ENCODE measurements at places on chromosomes 13 and 19.

DNA sequence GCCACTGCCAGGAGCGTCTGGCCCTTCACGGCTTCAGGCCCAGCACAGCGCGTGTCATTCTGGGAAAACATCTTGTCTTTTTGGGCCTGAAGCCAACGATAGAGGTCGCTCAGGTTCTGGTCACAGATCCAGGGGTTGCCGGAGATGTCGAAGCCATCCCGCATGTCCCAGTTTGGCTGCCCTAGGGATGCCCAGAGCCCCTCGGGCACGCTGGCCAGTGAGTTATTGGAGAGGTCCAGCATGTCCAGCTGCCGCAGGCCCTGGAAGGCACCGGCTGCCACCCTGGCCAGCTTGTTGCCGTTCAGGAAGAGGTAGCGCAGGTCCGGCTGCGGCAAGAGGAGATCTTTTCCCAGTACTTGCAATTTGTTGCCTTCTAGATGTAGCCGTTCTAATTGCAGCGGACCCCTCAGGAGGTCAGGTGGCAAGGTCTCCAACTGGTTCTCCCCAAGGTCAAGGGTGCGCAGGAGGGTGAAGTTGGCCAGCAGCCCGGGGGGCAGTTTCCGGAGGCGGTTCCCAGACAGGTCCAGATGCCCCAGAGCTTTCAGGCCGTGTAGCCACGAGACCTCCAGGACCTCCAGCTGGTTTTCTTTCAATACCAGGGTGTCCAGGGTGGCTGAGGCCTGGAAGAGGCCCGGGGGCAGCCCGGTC, 1.8 kb downstream of the LRG1 start:
- H3K36me3 ChIP-seq = no peaks in the 10 kb centered on the region
- H3K4me1 ChIP-seq = peaks cover 4% of the 10 kb centered on the region
- no peak overlapping the region for H3K4me3 ChIP-seq
- DNase-seq = no peak

DNA sequence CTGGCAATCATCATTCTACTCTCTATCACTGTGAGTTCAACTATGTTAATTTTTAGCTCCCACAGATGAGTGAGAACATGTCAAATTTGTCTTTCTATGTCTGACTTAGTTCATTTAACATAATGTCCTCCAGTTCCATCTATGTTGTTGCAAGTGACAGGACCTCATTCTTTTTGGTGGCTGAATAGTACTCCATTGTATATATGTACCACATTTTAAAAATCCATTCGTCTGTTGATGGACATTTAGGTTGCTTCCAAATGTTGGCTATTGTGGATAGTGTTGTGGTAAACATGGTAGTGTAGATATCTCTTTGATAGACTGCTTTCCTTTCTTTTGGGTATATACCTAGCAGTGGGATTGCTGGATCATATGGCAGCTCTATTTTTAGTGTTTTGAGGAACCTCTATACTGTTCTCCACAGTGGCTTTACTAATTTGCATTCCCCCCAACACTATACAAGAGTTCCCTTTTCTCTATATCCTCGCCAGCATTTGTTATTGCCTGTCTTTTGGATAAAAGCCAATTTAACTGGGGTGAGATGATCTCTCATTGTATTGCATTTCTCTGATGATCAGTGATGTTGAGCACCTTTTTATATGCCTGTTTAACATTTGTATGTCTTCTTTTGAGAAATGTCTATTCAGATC, 124.1 kb downstream of the PCCA start:
- no peak overlapping the region for H3K4me3 ChIP-seq
- no peak for DNase-seq
- no peaks in the 10 kb centered on the region for H3K4me1 ChIP-seq
- no peak overlapping the region for H3K27ac ChIP-seq

DNA sequence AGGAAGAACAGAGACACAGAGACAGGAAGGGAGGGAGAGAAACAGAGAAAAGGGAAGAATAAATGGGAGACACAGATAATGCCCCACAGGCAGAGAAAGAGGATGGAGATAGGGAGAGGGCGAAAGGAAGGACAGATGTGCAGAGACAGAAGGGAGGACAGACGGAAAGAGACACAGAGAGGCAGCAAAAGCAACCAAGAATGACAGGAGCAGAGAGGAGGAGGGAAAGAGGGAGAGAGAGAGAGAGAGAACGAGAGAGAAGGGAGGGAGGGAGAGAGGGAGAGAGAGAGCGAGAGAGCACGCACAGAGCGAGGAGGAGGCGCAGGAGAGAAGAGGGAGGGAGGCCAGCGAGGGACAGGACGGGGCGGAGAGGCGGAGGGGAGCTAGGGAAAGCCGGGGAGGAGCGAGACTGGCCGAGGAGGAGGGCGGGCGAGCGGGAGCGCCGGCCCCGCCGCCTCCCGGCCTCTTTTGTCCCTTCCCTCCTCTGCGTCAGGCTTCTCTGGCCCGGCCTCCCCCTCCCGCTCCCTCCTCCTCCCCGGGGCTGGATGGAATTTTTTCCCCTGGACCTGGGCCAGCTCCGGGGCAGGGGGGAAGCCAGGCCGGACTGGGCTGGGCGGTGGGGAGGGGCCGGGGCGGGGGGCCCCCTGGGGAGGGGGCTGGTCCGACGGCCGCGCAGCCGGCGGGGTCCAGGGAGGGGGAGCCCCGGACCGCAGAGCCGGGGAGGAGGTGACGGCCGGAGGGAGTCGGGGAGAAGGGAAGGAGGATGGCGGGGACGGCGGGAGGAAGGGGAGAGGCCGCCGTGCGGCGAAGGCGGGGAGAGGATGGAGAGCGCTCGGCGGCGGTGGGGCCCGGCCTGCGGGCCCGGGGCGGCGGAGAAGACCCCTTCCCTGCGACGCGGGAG, 4.2 kb upstream of the SPACA6 start:
- peak overlapping the region; percentile 69 for H3K4me3 ChIP-seq
- DNase-seq = peak; percentile 95
- H3K36me3 ChIP-seq = no peaks in the 10 kb centered on the region
- H3K4me1 ChIP-seq = peaks cover 47% of the 10 kb centered on the region
- H3K27me3 ChIP-seq = peaks cover 45% of the 10 kb centered on the region
- H3K27ac ChIP-seq = peak overlapping the region; percentile 91

GRCh38 chr13:44409595-44409994, 36.0 kb downstream of the SERP2 start:
- H3K4me3 ChIP-seq = no peak overlapping the region
- H3K4me1 ChIP-seq = no peaks in the 10 kb centered on the region
- DNase-seq = no peak
- H3K27ac ChIP-seq = no peak overlapping the region

DNA sequence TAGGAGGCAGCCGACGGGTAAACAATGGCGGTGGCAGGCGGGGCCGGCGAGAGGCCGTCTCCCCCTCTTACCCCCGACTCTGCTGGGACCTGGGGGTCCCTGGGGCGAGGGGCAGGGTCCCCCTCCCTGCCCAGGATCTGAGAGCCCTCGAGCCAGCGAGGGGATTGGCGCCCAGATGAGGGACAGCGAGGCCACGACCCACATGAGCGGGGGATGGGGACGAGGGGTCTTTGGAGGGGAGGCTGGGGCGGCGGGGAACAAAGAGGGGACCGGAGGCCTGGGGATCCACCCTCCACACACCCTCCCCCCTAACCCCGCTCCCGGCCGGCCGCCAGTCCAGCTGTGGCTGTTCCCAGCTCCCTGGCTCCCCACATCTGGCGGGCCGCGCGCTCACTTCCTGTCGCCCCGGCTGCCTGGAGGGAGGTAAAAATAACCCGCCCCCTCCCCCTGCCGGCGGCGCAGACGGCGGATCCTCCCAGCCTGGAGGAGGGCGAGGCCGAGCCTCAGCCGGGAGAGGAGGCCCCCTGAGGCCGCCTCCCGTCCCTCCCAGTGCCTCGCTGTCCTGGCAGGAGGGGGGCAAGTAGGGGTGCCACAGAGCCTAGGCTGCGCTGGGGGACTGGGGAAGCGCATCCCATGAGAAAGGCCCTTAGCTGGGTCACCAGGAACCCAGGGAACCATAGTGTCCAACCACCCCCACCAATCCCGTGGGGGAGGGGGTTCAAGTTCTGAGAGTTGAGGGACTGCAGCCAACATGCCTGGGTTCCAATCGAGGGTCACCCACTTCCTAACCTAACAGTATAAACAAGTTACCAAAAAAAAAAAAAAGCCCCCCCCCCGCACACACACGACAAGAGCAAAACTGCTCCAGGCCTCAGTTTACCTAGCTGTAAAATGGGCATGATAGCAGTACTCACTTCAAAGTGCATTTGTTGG, 29.3 kb upstream of the NANOS3 start:
- H3K4me3 ChIP-seq = peak overlapping the region; percentile 41
- H3K27me3 ChIP-seq = no peaks in the 10 kb centered on the region
- peaks cover 34% of the 10 kb centered on the region for H3K4me1 ChIP-seq
- DNase-seq = peak; percentile 98

All from left lung (tissue), 14 donors.